ENCODE measurements at places on chromosomes 11 and 22.

DNA sequence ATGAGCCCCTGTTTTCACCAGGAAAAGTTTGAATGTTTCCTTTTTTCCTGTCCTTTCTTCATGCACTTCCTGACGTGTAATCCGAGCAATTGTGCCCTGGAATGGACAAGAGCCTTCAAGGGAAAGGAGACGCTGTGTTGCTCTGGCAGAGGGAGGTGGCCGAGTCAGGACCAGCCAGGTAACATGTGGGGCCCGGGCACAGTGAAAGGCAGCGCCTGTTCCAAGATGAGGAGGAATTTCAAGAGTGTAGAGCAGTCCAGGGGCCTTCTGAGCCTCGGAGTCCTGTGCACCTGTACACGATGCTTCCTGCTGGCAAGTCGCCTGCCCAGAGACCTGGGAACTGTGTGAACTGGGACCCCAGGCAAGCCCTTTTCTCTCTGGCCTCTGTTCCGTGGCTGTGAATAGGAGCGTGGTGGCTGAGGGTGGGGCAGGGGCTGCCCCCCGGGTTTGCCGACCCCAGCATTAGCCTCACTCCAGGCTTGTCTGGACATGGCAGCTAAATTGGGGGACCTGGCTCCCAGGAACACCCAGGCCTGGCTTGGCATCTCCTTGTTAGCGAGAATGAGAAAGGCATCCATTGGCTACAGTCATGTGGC, 92.0 kb downstream of the MYEOV start:
- DNase-seq, result no peak

DNA sequence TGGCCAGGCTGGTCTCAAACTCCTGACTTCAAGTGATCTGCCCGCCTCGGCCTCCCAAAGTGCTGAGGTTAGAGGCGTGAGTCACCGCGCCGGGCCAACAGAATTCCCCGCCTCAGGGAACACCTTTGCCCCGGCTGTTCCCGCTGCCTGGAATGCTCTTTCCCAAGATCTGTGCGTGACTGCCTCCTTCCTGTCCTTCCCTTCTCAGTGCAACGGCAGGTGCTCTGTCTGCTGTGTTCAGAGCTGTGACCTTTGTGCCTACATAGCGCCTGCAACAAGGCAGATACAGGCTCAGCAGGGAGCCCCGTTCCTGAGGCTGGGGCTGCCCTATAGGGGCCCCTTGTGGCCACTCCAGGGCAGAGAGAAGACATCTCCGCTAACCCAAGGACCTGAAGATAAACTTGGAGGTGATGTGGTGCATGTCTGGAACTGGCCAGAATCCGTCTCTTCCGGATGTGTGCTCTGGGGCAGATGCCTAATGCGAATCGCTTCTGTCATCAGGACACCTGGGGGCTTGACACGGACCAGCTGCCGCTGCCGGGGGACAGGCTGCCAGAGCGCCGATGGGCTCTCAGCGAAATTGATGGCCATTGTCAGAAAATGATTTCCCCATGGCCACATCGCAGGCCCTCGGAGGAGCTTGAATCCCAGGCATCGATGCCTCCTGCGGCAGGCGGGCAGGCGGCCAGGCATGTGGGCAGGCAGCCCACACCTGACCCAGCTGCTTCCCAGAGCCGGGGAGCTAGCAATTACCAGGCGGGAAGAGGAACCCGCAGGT, 43.5 kb upstream of the TCF20 start:
- DNase-seq, result peak; percentile 86

DNA sequence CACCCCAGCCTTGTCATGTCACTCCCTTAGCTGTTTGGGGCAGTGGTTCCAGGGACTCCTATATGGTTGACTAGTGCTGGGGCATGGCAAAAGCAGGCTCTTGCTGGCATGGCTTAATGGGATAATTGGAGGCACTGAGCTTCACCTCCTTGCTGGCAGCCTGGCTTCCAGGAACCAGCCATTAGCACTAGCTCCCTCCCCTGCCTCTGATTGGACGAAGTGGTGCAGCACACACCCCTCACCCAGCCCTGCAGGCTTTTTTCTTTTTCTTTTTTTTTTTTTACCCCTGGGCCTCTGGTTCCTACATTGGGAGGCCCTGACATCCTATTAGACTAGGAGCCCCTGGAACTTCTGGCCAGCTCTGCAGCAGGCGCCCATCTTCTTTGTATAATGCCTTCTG, 18.6 kb downstream of the PHLDB1 start:
- no peak for DNase-seq

GRCh38 chr11:15716550-15716949, 601.8 kb downstream of the INSC start:
- DNase-seq, result no peak

- no peak for DNase-seq
Measured at GRCh38 chr22:19065929-19066328, 56.3 kb downstream of the DGCR2 start.
